Ammon's horn (tissue), 1 donor: ENCODE measurements at places on chromosomes 2 and 18.

- no peak for DNase-seq
Measured at GRCh38 chr2:158142568-158143332, 41.1 kb downstream of the UPP2 start.

DNA sequence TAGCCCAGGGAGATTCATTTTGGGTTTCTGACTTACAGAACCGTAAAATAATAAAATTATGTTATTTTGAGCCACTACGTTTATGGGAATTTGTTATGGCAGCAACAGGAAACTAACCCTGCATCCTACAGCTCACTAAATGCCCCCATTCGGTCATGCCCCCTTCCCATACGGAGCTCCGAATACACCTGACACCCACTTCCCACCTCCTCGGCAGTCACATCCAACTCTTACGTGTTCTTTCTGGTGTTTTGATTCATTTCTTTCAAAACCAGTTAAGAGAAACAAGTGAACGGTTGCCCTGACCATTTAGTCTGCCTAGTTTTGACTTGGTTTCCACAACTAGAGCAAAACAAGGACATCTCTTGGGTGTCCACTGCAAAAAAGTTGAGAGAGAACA lies 19.7 kb downstream of the EIPR1 start:
- DNase-seq = no peak

GRCh38 chr2:189407281-189408209 lies 33.7 kb upstream of the WDR75 start:
- DNase-seq = no peak

GRCh38 chr2:201320701-201321100 lies 36.4 kb downstream of the FLACC1 start:
- no peak for DNase-seq

- no peak for DNase-seq
Measured at GRCh38 chr2:48287976-48288375, 242.0 kb upstream of the STON1 start.

DNA sequence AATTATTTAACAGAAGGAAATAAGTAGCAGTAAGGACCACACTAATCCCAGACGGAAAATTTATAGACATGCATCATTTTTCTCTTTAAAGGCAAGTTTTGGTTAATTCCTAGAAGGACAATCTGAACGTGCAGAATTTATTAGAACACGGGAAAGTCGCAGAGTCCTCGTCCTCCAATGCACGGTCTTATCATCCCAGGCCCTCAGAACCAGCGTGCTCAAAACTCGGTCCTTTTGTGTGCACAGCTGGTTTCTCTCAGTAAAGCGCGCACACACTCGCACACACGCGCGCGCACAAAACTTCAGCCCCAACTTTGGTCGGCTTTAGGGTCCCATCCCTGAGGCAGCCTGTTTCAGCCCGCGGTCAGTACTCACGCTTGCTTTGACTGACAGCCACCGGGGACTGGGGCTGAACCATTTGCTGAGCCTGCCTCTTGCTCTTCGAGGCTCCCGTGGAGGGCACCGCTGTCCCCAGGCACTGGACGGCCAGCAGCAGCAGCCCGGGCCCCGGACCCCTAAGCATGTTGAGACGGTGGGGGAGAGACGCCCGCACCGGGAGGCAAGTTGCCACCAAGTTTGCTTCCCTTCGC lies 493 bp downstream of the FN1 start:
- no peak for DNase-seq

DNA sequence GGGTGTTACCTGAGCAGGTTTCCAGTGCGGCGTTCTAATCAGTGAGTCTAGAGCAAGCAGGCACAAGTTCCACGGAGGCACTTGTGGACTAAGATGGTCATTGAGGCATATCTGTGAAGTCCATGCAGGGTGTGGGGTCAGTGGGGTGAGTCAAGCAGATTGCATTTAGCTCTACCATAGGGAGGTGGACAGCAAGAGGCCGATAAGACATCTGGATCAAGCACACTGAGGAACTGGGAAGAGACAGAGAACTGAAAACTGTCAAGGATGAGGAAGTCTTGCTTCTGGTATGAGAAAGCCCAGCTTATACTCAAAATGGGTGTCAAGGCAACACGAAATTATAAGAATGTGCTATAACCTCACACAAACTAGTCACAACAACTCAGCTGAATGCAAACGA lies 61.2 kb upstream of the SLC39A10 start:
- DNase-seq = peak; percentile 38

GRCh38 chr2:237715459-237715947 lies 83.1 kb upstream of the RBM44 start:
- DNase-seq = no peak

DNA sequence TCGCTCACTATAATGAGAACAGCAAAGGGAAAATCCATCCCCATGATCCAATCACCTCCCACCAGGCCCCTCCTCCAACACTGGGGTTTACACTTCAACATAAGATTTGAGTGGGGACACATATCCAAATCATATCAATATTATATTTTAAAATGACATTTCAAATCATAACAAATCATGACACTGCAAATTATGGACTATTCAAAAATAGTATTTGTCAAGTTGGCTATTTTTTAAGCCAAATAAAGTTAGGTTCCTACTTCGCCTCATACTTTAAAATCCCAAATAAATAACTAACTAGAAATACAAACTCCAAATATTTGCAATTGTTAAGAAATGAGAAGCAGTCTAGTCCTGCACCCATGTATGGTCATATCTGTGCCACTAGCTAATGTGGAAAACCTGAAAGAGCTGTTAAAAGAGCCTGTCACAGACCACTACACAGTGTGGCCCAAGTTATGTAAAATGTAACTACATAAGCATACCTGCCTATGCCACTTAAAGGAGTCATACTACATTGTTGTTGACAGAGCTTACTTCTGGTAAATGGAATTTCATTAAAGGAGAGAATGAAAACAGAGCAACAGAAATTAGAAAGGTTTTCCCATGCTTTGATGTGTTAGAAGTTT lies 334.7 kb upstream of the GULP1 start:
- DNase-seq = no peak

DNA sequence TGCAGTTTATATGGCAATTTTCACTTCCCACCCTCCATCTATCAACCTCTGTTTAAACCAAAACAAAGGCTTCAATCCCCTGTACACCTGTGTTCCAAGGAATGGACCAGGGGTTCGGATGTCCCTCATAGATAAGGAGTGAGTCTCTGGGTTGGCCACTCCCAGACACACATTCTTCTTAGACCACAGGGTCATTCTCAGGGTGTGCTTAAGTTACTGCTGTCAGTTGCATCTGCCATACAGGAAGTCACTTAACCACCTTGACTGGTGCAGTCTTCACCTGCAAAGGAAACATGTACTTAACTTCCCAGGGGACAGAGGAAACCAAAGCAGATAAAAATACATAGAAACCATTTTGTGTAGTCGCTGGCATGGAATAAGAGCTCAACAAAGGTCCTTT lies 151.0 kb upstream of the NDUFV2 start:
- DNase-seq = no peak

- no peak for DNase-seq
Measured at GRCh38 chr2:200127848-200128247, 172.5 kb downstream of the MAIP1 start.

- DNase-seq = peak; percentile 31
Measured at GRCh38 chr2:168136392-168136977, 110.9 kb downstream of the STK39 start.
